Stimulated activated CD8-positive, alpha-beta memory T cell treated with anti-CD3 and anti-CD28 coated beads, Interleukin-4, amount 100 ng/mL, for 4 hours (primary cell): ENCODE measurements at places on chromosomes 5 and 9.

DNA sequence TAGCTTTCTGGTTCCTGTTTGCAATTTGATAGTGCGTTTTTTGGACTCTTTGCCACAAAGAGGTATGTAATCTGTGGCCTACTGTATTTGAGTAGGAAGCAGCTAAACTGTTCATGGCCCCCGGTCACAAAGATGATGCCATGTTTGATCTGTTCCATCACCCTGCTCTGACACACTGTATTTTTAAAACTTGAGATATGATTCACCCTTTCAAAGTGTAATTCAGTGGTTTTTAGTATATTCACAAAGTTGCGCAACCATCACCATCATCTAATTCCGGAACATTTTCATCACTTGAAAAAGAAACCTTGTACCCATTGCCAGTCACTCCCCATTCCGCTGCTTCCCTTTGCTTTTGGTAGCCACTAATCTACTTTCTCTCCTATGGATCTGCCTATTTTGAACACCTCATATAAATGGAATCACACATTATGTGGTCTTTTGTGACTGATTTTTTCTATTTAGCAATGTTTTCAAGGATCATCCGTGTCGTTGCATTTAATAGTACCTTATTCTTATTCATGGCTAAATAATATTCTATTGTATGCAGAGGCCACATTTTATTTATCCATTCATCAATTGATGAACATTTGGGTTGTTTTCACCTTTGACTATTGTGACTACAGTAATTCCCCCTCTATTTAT lies 141.6 kb downstream of the NR3C1 start:
- no peak for DNase-seq

DNA sequence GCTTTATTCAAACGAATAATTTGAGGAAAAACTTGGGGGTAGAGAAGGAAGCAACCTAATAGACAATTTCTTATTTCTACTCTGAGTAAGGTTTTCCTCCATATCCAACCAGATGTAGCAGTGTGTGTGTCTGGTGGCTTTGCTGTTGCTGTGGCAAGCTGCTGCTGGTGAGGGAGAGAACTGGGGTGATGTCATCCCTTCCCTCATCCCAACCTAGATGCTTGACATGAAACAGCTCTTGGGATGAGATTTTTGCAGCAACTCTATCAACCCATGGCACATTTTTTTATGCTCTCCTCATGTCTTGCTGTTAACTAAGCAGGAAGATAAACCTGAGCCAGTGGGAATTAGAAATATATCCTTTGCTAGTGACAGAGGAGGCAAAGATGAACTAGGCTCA lies 135.8 kb downstream of the PCSK1 start:
- DNase-seq: no peak

DNA sequence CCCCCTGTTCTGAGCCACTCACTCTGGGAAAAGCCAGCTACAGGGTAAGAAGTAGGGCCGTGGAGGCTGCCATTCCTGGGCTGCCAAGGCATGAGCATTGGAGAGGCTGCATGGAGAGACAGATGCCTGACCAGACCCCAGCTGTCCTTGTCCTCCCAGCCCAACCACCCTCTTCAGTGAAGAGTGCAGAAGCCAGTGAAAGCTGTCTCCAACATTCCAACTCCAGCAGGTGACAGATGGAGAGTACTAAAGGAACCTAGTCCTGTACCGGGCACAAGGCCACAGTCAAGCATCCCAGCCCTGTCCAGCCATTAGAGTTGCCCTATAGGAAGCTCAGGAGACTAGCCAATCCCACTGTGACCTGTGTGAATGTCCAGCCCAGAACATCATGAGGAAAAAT lies 165.1 kb downstream of the DIRAS2 start:
- DNase-seq: no peak

DNA sequence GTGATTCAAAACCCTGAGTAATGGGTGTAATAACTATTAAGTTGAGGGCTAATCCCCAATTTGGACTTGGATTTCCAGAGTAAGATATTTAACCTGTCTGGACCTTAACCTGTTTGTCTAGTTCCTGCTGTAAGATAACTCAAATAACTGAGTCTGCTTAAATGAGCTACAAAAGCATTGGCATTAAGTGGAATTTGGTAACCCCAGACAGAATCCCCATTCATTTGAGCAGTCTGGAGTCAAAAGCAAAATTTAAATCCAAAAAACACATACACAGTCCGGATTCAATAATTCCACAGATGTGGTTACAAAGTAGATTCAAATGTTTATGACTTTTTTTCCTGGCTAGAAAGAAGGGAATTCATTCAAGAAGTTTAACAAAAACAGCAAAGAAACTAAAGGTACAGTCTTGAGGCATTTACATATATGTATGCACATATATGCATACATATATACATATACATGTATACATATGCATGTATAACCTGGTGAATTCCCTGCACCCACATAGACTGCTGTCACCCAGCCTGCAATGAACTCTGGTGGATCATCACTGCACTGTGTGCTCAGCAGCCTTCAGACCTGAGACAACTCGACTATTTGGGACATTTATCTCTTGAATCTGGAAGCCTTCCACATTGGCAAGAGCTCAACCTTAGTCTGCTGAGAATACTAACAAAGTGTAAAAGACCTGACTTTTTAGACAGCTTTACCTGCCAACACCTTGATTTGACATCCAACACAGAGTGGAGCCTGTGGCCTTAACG lies 205.4 kb downstream of the LURAP1L start:
- DNase-seq: no peak

DNA sequence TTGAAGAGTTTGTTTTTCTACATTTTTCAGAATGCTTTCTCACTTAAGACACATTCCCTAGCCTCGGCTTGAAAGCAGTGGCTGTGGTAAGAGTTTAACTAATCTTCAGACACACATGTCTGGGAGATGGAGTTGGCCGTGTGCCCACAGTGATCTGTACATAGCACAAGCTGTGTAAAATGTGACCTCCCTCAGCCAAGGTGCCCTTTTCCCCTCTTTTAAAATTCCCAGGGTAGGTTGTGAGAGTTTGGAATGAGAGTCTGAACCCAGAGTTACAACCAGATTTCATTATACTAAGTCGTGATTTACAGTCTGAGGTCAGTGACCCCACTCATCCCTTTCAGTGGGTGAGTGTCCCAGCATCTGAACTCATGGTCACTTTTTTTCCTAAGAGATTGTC lies 230.4 kb downstream of the DOCK8 start:
- DNase-seq: no peak
